ENCODE measurements at places on chromosomes 6 and 20.

- DNase-seq = no peak
Measured at GRCh38 chr20:32193996-32194395, 13.5 kb downstream of the PLAGL2 start.

- no peak for DNase-seq
Measured at GRCh38 chr20:38059832-38060231, 26.3 kb downstream of the RPRD1B start.

- DNase-seq = peak; percentile 43
Measured at GRCh38 chr20:10848810-10849370, 175.1 kb upstream of the JAG1 start.

- no peak for DNase-seq
Measured at GRCh38 chr20:37693242-37693634, 592 bp upstream of the CTNNBL1 start.

DNA sequence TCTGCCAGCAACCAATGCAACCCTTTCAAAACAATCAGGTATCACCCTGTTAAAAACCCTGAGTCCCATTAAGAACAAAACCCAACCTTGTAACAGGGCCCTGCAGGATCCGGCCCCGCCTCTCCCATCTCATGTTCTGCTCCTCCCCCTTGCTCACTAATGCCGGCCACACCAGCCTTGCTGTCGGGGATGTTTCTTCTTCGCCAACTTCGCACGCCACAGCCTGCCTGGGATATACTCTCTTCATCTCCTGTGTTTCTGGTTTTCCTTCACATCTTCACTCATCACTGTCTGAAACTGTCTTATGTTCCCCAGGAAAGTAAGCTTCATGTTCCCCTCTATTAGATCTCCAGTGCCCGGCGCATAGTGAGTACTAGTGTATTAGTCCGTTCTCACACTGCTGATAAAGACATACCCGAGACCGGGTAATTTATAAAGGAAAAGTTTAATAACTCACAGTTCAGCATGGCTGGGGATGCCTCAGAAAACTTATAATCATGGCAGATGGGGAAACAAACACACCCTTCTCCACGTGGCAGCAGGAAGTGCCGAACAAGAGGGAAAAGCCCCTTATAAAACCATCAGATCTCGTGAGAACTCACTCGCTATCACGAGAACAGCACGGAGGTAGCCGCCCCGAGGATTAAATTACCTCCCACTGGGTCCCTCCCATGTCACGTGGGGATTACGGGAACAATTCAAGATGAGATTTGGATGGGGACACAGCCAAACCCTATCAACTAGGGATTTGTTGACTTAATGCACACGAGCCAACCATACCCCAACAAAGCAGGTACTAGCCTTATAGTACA lies 5.1 kb downstream of the TP53RK start:
- peak; percentile 70 for DNase-seq

DNA sequence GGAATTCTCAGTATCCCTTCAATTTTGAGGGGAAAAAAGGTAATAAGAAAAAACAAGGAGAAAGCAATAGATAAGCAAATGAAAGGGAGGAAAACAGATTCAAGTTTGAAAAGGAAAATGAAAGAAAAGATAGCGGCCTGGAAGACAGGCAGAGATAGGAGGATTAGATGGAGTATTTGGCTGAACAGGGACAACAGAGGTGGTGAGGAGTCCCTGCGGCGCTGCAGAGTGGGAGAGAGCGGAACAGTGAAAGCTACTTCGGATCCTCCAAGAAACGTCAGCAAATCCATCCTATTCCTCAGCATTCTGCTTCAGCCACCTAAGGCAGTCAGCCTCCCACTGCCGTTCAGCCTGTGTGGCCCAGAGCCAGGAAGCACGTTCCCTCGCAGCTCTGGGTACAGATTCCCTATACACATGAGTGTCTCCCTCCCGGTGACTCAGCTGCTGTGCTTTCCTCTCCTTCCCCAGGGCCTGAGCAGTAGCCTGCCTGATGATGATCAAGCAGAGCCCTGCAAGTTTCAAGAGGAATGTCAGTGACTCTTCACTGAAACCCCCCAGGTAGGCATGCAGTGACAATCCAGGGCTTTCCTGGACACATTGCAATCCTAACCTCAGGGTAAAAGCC lies 43.4 kb upstream of the CDYL start:
- DNase-seq = peak; percentile 56

DNA sequence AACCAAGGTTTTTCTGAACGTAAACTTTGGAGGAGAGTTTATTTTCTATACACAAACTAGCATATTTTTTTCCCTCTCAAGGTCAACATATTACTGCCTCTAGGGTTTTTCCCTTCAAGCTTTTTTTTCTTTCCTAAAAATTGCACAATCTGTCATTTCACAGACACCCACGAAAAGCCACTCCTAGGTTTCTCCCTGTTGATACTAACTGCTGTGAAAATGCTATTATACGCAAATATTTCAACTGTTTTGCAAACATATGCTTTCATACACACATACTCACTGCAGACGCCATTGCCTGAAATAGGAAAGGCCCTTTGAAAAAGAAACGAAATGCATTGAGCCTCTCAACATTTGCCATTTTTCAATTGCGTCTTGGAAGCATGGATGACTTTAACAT lies 333.0 kb downstream of the CD83 start:
- DNase-seq = no peak

GRCh38 chr6:148830614-148831013 lies 83.8 kb downstream of the UST start:
- no peak for DNase-seq

DNA sequence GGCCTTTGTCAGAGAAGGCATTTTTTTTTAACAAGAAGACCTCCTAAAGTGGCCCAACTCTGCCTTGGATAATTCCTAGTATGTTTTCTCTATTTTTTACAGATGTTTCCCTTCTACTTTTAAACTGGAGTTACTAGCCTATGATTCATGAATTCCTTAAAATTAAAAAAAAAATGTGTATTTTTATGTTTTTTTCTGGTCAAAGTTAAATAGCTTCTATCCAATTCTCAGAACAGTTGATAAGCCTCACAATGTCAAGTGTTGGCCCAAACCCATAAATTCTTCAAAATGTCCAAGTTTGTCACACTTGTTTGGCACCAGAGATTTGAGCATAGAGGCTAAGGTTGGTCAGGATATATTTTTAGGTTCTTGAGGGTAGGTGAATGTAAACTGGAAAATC lies 64.0 kb downstream of the JAG1 start:
- no peak for DNase-seq

DNA sequence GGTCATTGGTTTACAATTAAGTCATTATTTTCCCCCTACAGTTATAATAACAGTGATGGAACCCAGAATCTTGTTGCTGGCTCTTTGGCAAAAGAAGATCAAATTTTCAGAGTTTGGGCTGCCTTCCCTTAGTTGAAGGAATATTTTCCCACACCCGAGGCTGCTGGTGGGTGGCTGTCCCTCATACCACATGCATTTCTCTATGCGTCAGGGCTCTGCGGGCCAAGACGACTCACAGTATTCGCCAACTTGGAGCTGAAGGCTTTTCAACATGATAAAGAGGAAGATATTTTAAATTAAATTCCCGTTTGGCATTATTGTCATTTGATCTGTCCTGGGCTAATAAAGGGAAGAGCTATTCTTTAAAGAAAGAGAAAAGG lies 102.2 kb upstream of the SASH1 start:
- peak; percentile 65 for DNase-seq

GRCh38 chr6:124479991-124480430 lies 482.2 kb upstream of the RNF217 start:
- DNase-seq = no peak

- no peak for DNase-seq
Measured at GRCh38 chr20:51692806-51693400, 75.3 kb downstream of the ATP9A start.

DNA sequence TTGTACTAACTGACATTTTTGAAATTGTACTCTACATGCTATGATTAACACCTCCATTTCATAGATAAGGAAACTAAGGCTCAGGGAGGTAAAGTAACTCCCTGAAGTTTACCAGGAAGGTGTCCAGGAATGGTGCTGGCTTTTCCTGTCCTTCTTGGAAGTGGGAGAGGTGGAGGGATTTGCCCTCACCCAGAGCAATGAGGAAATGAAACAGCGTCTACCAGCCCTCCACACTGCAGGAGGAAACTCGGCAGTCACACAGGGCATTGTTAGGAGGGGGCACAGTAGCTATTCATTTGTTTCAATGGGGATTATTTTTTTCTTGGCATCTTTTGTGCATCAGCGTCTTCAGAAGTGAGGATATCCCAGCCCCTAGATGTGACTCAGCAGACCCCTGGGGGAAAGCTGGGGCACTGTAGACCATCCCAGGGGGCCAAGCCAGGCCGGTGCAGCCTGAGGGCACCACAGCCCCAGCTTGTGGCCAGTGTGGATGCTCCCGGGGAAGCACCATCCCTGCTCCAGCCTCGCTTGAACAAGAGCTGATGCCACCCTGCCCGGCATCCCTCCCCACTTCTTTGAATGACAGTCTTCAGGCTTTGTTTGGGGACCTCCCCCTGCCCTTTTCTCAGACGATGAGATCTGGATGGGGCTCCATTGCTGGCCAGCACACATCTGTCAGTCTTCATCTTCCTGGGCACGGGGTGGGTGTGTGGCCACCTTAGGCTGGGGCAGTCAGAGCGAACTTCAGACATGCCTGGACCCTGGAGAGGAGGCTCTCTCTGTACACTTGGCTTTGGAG lies 224.4 kb upstream of the PMEPA1 start:
- no peak for DNase-seq

DNA sequence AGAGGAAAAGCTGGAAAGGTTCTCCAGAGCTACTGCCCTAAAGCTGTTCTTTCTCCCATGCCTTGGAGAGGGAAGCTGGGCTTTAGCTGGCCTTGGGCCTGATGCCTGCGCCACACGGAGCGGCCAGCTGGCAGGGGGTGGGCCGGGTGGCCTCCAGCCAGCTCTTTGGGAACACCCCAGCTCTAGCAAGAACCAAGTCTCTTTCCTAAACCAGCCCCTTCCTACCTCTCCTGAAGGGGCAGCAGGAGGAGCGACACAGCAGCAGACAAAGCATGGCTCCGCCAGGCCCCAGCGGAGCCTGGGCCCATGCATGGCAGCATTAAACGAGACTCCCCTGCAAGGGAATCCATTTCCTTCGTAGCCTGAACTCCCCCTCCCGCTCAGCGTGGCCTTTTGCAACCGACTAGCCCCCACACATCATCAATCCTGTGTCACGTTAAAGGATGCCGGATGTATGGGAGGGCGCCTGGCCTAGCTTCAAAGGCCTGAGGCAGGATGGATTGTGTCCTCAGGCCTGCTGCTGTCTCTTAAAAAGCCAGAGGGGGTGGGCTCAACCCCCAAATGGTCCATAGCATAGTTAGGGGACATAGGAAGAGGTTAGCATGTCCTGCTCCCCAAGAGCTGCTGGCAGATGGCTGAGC lies 14.0 kb downstream of the MRPS18A start:
- no peak for DNase-seq

- DNase-seq = no peak
Measured at GRCh38 chr6:159934181-159934580, 34.7 kb upstream of the IGF2R start.

DNA sequence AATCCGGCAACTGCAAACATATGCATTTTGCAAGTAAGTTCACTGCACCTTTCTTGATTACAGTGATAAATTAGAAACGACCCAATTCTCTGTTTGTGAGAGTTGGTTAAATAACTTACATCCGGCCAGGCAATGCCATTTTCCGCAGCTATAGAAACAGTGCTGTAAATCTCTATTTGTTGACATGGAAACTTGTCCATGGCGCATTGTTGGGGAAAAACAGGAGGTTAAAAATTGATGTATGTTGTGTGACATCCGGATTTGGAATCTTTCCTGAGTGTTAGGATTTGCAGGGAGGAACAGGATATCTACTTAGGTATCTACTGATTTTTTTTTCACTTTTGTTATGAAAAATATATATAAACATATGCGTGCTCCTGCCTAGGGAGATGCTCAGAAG lies 66.5 kb downstream of the DLGAP4 start:
- no peak for DNase-seq

DNA sequence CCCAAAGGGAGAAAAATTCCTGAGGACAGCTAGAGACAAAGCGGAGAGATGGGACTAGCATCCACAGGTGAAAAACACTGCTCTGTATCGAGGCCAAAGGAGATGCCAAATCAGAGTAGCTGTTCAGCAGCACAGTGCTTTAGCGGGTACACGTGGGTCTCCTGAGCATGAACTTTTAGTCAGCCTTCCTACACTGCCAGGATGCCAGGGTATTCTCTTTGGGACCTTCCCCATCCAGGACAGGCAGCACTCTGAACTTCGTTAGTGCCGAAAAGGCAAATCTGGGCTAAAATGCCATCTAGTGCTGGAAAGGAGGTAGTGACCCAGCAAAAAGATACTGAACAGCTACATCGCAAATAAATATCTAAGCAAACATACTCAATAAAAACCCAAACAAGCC lies 64.9 kb downstream of the C6orf58 start:
- DNase-seq = no peak

DNA sequence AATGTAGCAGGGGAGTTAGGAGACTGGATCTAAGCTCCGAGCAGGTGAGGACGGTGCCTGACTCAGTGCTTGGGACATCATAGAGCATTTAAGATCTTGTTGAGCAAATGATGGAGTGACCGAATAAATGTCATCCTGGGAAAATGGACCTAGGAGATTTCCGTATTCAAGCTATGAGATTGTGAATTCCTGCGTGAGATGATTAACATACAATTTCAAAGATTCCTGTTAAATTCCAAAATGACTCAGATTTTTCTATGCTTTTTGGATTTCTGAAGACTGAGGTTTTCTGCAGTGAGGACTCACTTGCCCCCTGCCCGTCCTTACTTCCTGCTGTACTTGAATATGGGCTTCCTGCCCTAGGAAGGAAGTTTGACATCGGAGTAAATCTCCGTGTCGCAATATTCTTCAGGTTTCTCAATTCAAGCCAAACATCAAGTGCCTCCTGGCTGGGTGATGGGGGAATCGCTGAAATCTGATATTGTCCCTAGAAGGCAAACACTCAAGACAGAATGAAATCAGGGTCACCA lies 5.2 kb downstream of the SYTL3 start:
- DNase-seq = no peak

DNA sequence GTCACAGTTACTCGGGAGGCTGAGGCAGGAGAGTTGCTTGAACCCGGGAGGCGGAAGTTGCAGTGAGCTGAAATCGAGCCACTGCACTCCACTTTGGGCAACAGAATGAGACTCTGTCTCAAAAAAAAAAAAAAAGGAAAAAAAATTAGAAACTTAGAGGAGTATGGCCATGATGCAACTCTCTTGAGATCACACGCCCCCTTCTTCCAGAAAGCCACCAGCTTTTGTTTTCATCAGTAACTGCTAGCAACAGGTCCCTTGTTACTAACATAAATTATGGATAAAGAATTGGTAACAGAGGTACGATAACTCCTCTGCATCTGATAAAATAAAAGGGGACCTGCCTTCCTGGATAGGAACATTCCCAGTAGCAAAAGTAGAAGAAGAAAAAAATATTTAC lies 308.2 kb downstream of the CD83 start:
- no peak for DNase-seq

GRCh38 chr20:59124296-59125029 lies 39.2 kb upstream of the ZNF831 start:
- DNase-seq = no peak

GRCh38 chr6:154012852-154013251 lies 26.2 kb upstream of the OPRM1 start:
- no peak for DNase-seq

GRCh38 chr6:170296423-170296745 lies 5.5 kb upstream of the DLL1 start:
- no peak for DNase-seq

- DNase-seq = no peak
Measured at GRCh38 chr6:71510856-71511255, 222.2 kb downstream of the OGFRL1 start.

GRCh38 chr20:3980260-3981131 lies 34.9 kb downstream of the RNF24 start:
- DNase-seq = no peak

All from Right ventricle myocardium superior (tissue), 1 donor.